ENCODE measurements at places on chromosomes 12 and 14. TPM values are rescaled to one million over a fixed set of nuclear protein-coding genes. Genes with fewer than 3 reads are reported as not detected.

The EP400 gene
- 10.6 TPM for total RNA-seq

The BATF gene
- 2.1 TPM for total RNA-seq

The KMT2D gene
- 21.0 TPM for total RNA-seq

The RBM19 gene
- total RNA-seq: 14.3 TPM

The PRR4 gene
- 1.6 TPM for total RNA-seq

The STYK1 gene
- total RNA-seq: 4.1 TPM

The ART4 gene
- total RNA-seq: not detected

The CLEC9A gene
- total RNA-seq: not detected

The KRT85 gene
- not detected for total RNA-seq

The MYH6 gene
- not detected for total RNA-seq

The RIN3 gene
- 4.1 TPM for total RNA-seq

The DAO gene
- total RNA-seq: not detected

The MGAT4C gene
- not detected for total RNA-seq

The AMIGO2 gene
- total RNA-seq: 64.0 TPM

The NOP9 gene
- total RNA-seq: 20.7 TPM

The OTX2 gene
- not detected for total RNA-seq

The KRT2 gene
- total RNA-seq: 0.28 TPM

The ERGIC2 gene
- total RNA-seq: 77.6 TPM

All from airway epithelial cell (primary cell).